ENCODE measurements at places on chromosomes 16 and 17.

- DNase-seq, result no peak
Observed at GRCh38 chr17:82678265-82678891, 20.1 kb downstream of the RAB40B start.

- peak; percentile 33 for DNase-seq
Observed at GRCh38 chr16:87790292-87791100, 24.7 kb upstream of the KLHDC4 start.

GRCh38 chr17:4514206-4514605, 15.5 kb downstream of the SPNS2 start:
- no peak for DNase-seq

GRCh38 chr16:55809851-55810250, 23.0 kb downstream of the CES1 start:
- no peak for DNase-seq

DNA sequence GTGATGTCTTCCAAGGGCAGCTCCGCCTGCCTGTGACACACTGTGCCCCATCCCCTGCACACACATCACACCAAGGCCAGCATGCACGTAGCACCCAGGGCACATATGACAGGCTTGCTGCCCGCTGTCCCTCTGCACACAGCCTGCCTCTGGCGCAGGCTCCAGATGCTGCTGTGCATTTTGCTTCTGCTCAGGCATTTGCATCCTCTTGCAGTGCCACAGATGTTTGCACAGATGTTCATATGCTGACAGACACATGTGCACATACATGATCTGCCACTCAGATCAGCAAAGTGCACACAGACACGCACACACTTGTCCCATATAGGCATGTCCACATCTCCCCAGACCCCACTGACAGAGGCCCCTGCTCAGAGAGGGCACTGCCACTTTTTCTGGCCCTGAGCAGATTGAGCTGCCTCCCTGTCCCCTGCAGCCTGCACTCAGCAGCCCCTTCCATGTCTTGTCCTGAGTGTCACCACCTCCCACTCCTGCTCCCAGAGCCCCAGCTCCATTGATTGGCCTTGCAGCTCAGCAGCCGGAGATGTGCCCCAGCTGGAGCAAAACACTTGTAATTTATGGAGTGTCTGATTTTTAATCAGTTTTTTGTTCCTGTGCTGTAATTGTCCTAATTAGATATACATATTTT, 115.1 kb upstream of the RPL38 start:
- DNase-seq, result no peak

GRCh38 chr17:38333635-38334295, 10.0 kb downstream of the GPR179 start:
- no peak for DNase-seq

DNA sequence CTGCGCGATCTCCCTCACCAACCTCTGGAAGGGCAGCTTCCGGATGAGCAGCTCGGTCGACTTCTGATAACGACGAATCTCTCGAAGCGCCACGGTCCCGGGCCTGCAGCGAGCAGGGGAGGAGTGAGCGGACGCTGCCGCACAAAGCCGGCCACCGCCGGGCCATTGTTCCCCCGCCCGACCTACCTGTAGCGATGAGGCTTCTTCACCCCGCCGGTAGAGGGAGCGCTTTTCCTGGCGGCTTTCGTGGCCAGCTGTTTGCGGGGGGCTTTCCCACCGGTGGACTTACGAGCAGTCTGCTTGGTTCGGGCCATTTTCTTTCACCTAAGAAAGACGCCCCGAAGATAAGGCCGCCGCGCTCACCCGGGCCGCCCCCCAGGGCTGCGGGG, 5.8 kb upstream of the UNK start:
- no peak for DNase-seq

DNA sequence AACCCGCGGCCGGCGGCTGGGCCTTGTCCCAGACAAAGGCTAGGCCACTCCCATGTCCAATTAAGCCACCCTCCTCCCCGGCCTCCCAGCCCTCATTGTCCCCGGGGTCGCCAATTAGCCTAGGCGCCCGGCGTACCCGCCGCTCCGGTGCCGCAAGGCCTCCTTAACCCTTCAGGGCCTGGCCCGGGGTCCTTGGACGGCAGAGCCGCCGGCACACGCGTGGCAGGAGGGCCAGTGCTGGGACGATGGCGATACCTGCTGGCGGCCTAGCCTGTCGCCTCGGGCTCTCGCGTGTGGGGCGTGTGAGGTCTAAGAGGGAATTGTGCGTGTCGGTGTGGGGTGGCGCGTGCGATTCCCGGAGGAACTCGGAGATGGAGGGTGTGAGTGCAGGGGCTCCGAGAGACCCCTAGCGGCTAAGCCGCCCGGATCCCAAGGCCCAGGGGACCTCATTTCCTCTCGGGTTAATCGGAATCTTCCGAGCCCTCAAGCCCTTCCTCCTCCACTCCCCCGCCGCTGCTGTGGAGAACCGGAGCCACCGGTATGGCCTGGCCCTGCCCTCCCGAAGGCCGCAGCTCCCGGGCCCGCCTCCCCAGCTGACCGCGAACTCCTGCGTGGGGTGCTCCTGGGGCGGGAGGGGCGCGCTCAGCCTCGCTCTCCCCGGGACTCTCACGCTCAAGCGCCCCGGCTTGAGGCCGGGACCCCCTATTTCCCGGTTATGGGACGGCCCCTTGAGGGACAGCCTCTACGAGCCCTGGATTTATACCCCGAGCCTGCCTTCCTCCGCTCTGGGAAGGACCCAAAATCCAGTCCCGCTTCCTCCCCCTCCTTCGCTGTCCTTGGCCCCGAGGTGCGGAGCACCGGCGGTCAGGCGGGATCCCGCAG, 11.9 kb downstream of the TBX2 start:
- no peak for DNase-seq

DNA sequence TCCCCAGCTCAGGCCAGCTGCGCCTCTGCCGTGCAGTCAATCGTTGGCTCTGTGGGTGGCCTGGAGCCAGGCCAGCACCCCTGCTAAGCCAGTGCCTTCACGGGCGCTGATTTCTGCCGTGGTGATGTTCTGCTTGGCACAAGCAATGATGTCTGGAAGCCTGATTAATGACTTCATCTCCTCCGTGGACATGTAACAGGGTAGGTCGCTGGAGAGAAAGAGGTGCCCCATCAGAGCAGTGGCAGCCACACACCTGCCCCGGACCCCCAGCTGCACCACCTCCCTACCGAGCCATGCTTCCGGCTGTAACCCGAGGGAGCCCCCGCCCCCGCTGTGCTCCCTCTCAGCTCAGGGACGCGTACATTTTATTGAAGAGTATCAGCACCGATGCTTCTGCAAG, 1.9 kb downstream of the ARL16 start:
- no peak for DNase-seq

DNA sequence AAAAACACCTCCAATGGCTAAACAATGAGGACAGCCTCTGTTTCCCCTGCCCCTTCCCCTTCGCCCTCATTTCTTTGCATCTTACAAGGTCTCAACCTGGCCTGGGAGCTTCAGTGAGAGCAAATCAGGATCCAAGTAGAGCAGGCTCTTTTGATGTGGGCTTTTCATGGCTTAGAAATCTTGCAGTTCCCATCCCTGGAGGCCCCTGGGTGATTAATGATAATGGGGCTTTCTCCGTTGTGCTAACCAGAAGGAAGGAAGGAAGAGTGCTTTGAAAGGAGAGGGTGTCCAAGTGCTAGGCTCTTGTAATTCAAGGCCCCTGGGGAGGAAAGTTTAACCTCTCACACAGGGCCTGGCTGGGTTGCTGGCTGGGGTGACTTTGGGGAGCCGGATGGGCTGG, 18.5 kb upstream of the IRX3 start:
- DNase-seq, result no peak

DNA sequence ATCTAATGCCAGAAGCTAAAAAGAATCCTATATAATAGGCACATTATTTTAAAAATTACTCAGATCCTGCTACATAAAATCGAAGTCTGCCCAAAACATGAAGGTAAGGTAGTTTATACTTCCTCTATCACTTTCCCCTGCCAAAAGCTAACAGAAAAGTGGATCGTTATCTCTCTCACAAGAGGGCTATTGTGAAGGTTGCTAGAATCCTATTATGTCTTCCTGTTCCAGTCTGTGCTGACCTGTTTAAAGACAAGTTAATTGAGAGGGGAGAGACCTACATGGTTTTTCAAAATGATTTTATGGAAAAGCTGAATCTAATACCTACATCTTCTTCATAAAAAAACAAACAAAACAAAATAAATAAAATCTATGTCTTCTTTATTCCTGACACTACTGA, 1410.9 kb upstream of the CDH8 start:
- peak; percentile 16 for DNase-seq

DNA sequence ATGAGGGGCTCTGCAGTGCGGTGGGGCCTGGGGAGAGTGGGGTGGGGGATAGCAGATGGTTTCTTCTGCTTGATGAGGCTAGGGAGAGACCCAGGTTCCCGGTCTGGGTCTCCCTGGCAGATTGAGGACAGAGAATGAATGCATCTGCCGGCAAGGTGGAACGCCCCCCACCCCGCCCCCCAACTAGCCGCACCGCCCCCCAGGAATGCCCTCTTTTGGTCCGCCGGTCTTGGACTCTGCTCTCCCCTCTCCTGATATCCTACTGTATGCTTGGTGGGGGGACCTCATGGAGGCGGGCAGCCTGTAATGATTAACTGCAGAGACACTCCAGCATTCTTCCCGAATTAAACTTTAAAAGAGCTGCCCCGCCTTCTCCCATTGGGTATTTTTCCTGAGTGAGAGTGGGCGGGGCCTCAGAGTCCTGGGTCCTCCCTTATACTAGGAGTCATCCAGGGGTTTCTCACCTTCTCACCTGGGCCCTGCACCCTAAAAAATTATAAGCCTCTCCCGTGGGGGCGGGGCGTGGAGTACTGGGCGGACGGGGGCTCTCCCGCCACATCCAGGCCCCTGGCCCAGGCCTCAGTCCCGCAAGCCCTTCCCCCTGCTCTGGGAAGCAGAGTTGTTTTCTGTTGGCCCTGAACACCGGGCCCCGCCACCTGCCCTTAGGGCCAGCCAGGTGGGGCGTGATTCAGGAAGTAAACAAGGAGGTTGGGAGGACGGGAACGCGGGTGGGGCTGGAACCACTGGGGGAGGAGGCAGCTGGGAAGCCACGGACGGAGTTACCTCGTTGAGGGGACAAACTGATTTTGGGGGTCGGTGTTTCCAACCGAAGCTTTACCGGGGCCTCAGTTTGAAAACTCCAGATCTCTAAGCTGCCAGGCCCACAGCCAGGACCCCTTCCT, 1.5 kb downstream of the GRB7 start:
- DNase-seq, result peak; percentile 37

- no peak for DNase-seq
Observed at GRCh38 chr16:74667255-74667700, 601 bp upstream of the RFWD3 start.

GRCh38 chr16:9183682-9184353, 92.4 kb downstream of the HAPSTR1 start:
- no peak for DNase-seq

GRCh38 chr17:44541884-44542581, 15.3 kb upstream of the FZD2 start:
- DNase-seq, result no peak

GRCh38 chr17:48504953-48505352, 25.9 kb downstream of the HOXB1 start:
- DNase-seq, result no peak

DNA sequence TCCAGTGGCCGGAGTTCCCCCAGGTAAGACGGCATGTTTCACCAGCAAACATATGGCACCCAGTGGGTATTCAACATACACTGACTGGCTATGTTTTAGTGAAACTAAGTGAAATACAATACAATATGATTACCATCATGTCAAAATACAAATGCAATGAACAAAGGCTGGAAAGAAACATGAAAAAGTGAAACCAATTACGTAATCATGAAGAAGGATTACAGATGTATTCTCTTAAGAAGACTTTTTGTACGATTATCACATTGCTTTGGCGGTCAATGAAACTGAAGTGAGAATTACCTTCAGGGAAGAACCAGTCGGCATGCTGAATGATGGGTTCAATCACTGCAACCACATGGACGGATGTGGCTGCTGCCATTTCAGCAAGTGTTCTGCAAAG, 71.7 kb downstream of the ARHGAP17 start:
- DNase-seq, result no peak

DNA sequence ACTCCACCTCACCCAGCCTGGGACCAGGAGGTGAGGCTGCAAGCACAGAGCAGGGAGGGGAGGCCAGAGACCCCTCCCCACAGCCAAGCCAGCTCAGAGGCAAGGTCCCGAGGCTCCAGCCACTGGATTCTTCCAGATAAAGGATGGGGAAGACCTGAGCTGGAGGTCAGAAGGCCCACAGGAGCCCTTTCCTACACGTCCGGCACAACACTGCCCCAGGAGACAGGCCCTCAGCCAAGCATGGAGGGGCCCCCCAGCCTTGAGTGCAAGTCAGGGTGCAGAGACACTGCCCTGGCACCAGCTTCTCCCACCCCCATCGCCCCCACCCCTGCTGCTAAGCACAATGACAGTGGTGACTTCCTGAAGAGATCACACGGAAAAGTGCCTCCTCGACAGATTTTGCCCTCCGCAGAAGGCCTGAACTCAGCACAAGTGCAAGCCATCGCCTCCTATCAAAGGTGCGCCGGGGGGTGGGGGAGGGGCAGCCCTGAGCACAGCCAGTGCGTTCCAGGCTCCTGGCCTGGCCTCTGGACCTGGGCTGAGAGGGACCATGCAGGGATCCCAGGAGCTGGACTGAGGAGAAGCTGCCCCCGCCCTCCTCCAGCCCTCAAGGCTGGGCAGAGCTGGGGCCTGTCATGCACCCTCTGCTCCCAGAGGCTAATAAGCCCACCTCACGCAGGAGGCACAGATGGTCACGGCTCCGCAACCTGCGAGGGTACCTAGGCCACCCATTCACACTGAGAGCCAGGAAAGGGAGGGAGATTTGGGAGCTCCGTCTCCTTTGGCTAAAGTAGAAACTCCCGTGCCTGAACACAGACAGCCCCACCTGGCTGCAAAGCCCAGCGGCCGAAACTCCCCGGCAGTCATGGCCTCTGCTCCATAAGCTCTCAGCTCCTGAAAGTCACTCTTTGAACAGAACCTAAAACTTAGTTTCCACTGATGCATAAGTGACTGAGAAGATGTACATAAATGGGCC, 2.7 kb downstream of the MAFG start:
- DNase-seq, result no peak

DNA sequence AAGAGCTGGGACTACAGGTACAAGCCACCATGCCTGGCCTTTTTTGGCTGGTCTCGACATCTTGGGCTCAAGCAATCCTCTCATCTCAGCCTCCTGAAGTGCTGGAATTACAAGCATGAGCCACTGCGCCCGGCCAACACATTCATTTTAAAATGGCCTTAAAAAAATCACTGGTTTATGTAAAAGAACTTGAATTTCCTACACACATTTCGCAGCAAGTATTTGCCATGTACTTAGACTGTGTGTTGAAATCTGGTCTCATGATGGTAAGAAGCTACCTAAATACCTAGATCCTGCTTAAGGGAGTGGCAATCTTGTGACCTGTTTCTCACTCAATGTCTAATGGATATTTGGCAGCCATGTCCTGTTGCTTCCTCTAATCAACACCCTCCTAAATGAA, 8.5 kb upstream of the CYTH1 start:
- DNase-seq, result no peak

GRCh38 chr17:68089881-68090280, 54.3 kb downstream of the KPNA2 start:
- peak; percentile 68 for DNase-seq

- DNase-seq, result no peak
Observed at GRCh38 chr17:74592087-74592990, at the start of gene CD300LD. TSS of gene CD300LD (minus strand) at chr17:74592283. CDS start at chr17:74592202, 81 bp downstream.
